ENCODE measurements at places on chromosomes 1 and 21. TPM values are rescaled to one million over a fixed set of nuclear protein-coding genes. Genes with fewer than 3 reads are reported as not detected.

- peak; percentile 36 for DNase-seq
Observed at GRCh38 chr1:97898948-97899347, 21.9 kb downstream of the DPYD start.

DNA sequence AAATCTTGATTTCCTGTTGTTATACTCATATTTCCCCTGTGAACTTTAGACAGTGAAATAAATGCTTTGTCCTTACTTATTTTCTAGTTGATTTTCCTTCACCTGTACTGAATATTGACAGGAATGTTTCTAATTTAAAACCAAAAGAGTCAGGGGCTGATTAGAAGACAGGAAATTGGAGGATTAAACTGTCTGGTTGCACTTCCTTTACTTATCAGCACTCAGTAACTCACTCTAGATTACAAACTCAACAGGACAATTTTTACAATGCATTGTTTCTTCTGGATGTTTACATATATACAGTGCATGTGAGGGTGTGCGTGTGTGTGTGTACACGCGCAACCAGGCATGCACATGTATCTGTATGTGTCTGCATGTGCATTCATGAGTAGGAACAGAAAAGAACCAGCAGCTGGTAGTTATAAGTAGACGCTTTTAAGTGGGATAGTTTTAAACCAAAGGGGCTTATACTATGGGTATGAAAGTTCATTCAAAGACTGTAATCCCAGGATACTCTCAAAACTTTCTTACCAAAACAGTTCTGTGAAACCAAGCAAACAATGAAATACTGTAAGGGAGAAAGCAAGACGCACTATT is 212.0 kb upstream of the NFIA start:
- DNase-seq, result no peak

The ABCB10 gene
- 10.9 TPM for total RNA-seq

DNA sequence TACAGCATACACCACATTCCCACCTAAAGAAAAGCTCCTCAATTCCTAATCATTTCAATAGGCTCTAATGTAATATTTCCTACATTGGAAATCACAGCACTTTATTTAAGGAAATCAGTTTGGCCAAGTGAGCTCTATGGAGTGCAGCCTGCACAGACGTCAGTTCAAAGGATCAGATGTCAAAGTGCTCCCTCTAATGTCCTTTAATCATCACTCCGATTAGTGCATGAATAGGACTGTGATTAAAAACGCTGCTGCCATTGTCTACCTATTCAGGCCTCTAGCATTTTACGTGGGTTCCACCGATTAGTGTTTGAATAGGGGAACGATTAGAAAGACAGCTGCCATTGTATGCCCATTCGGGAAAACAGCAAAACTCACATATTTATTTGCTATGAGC is 50.2 kb downstream of the DPYD start:
- DNase-seq, result no peak

The OR2T2 gene
- total RNA-seq, result not detected

The SELP gene
- not detected for total RNA-seq

DNA sequence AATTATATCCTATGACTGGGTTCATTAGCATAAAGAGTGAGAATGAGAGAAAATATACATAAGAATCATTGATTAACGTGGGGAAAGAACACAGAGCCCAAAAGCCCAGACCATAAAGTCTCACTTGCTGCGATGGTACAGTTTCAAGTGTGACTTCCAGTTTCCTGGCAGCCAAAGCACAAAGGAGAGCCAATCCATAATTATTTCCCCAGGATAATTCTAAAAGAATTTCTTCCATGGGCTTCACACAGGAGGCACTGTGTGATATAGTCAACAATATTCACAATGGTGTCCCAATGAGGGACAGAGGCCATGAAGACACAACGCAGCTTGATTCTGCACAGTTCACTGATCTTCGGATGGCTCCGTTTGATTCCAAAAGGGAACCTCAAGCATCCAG is 321.6 kb downstream of the PLPP3 start:
- no peak for DNase-seq

DNA sequence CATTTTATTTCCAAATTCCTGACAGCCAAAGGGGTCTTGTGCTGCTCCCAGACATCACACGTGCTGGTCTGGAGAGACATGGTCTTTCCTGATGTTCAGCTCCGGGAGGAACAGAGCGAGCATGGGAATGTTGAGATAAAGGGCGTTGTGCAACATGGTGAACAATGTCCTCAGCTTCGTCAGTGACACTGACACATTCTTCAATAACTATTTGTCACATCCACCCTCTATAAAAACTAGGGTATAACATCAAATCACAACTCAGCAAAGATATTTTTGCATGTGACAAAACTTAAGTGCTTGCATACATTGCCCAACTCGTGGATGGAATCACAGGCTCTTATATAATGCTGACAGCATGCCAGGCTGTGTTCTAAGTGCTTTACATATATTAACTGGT is 42.4 kb upstream of the GRHL3 start:
- peak; percentile 4 for DNase-seq

GRCh38 chr1:159088546-159089183 is 12.1 kb upstream of the AIM2 start:
- no peak for DNase-seq

DNA sequence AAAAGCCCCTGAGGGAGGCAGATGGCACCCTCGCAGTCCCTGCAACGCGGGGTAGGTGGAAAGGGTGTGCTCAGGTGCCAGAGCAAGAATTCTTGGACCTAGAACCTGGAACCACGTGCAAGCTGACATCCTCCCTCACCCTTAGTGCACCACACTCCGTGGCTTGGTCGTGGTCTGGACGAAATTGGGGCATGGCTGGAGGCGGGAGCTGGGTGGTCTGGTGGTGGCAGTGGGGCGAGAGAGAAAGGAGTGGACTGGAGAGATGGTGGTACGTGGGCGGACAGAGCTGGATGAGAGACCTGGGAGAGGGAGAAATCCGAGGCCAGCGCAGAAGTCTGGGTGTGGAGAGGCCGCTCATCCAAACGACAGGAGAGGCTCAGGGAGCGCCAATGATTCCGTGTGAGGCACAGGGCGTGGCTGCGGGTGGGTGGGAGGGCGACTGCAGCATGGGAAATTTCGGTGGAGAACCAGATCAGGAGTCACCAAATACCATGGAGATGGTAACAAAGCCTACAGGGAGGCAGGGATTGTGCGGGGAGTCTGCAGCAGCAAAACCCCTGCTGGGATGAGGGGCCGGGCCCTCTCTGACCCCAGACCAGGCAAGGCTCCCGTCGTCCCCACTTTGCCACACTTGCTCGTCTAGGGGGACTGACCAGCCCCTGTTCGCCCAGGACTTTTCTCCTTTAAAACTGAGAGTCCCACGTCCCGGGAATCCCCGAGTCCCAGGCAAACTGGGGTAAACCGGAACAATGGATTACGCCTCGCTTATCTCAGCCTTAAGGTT is 31.9 kb downstream of the CDCP2 start:
- DNase-seq, result no peak

The SLAMF7 gene
- total RNA-seq, result not detected

The HES4 gene
- 1.4 TPM for total RNA-seq

The LRRIQ3 gene
- total RNA-seq, result 1.8 TPM

- no peak for DNase-seq
Observed at GRCh38 chr1:183991348-183991747, 46.2 kb downstream of the COLGALT2 start.

DNA sequence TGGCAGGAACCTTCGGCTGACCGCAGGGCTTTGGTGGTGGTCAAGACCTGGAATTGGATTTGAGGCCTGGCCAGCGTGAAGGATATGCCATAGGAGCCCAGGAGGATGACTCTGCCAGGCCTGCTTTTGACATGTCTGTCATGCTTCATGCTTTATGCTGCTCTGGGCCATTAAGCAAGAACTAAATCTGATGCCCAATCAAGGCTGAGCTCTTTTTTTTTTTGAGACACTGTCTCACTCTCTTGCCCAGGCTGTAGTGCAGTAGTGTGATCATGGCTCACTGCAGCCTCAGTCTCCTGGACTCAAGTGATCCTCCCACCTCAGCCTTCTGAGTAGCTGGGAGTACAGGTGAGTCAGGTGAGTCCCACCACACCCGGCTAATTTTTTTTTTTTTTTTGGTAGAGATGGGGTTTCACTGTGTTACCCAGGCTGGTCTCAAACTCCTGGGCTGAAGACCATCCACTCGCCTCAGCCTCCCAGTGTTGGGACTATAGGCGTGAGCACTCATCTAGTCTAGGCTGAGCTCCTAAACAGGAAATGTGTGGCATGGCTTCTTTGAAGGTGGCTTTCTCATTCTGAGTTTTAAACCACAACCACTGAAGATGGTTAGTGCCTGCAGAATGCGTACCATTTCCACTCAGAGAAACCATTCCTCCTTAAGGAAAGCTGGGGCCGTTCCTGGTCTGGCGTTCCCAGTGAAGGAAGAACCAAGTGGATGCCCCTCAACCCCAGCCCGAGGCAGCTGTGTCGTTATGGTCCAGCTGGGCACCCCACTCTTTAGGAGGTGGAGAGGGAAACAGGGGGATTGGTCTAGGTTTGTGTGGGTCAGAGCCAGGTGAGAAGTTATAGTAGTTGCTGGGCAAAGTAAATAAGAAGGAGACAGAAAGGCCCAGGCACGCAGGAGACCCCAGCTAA is 34.2 kb upstream of the ATP5PO start:
- DNase-seq, result no peak

The UTS2 gene
- not detected for total RNA-seq

GRCh38 chr21:43361127-43361492 is 65.8 kb downstream of the SIK1 start:
- DNase-seq, result peak; percentile 63

- peak; percentile 71 for DNase-seq
Observed at GRCh38 chr1:224488806-224489499, 54.4 kb upstream of the WDR26 start.

The ACTN2 gene
- under 0.01 TPM for total RNA-seq

- no peak for DNase-seq
Observed at GRCh38 chr1:50278961-50279360, 144.3 kb downstream of the DMRTA2 start.

The GPR52 gene
- total RNA-seq, result 0.90 TPM

- no peak for DNase-seq
Observed at GRCh38 chr1:10813799-10814198, 17.4 kb upstream of the CASZ1 start.

DNA sequence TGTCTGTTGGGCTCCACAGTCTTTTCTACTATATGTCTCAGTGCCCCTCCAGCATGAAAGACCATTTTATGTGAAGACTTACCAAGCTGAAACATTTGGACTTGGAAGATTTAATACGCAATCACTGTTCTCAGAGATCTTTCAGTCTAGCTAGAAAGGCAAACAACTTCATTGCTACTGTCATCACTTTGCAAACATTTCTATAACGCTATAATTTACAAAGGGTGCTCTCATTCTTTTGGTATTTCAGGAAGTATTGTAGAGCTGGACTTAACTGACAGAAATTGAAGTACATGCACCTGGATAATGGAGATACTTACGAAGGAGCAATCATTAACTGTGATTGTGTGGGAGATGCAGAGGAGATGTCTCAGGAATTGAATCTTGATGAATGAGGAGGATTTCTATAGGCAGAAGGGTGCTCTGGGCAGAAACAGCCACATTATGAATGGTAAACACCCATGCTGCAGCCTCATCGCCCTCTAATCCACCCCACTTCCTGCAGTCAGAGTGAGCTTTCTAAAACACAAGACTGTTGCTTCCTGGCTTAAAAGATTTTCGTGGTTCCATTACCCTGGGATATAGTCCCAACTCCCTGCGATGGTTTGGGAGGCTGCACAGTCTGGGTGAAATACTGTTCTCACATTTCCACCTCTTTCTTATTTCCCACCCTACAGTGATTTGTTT is 75.1 kb upstream of the GNG12 start:
- peak; percentile 7 for DNase-seq

GRCh38 chr1:186078245-186078644 is 296.8 kb downstream of the TPR start:
- DNase-seq, result no peak

DNA sequence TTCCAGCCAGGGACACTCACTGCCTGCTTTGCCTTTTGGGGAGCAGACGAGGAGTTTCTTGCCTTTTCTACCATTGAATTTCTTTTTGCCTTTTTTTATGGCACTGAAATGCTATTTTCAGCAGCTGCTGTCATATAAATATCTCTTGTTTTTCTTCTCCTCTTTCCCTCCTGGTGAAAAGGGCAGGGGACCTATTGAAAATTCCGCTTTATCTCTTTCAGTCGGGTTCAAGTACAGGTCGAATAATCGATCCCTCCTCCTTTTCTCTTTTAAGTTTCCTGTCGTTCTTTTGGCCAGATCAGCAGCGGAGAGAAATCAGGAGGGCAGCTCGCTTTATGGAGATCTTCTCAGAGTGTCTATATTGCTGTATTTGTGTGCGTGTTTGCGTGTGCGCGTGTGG is 67.4 kb upstream of the CASZ1 start:
- no peak for DNase-seq

The ASPM gene
- total RNA-seq, result 27.8 TPM

DNA sequence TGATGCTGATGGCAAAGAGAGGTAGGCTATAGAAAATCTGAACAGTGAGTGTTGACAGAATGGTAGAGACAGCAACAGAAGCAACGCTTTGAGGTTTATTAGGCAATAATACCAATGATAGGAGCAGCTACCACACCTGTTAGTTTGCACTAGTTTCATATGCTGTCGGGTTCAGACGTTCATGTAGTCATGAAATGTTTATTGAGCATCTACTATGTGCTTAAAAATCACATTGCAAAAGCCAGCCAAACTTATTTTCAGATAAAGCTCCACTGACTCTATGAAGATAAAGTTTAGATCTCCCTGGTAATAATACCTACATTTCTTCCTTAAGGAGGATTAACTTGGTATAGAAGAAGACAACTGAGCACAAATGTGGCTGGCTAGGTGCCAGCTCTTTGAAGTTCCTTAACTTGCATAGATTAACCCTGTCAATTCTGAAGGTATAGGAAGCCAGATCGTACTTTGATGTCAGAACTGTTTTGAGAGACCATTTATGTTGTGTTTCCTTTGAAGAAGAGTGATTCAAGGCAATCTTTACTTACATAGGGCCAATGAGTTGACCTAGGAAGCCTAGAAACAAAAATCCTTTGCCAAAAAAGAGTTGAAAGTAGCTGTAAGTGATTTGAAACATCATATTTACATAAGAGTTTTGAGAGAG is 71.5 kb downstream of the DISP1 start:
- no peak for DNase-seq

DNA sequence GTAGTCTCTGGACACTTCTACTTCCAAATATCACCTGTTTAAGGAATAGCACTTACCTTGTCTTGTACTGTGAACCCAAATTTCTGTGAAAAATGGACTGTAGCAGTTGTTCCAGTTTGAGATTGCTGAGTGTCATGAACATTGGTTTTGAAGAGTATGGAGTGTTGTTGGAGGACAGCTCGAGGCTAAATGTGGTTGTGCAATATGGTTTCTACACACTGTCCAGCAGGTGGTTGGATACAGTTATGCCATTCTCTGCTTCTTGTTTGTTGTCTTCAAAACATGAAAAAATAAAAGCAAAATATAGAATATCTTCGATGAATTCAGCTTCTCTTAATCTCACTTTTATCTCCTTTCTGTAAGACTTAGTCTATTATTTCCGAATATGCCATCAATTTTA is 67.1 kb downstream of the DDR2 start:
- DNase-seq, result no peak

- DNase-seq, result no peak
Observed at GRCh38 chr1:231550448-231550781, 21.9 kb downstream of the TSNAX start.

- DNase-seq, result no peak
Observed at GRCh38 chr1:167922611-167923074, 8.7 kb upstream of the ADCY10 start.

Measured in IMR-90 (cell line).